ENCODE measurements at places on chromosomes 1 and 21.

DNA sequence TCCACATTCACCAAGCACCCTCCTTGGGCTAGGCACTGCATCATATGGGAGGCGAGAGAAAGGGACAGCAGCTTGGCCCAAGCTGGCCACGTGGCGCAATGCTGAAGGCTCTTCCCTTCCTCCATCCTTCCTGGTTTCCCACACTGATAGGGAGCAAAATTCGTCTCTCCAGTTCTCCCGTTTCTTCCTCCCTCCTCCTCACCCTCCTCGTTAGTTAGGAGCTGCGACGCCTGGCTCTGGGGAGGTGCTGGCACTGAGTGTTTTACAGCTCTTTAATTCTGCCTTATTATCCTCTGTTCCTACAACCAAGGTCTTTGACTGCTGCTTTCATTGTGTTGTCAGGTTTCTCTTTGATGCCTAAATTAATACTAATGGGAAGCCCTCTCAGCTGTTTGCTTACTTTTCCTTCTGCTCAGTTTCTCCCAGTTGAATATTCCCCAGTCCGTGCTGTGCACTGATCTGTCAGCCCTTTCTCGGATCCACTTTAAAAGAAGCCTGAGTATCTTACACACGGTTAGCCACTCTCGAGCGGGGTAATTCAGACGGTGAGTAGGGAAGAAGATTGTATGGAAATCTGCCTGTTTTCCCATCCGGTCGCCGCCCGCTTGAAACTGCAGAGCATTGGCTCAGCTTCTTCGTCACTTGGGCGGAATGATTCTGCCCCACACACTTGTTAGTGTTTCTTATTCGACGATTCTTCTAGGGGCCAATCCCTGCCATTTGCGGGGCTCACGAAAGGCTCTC, 56.2 kb upstream of the SMYD2 start:
- DNase-seq, result no peak

DNA sequence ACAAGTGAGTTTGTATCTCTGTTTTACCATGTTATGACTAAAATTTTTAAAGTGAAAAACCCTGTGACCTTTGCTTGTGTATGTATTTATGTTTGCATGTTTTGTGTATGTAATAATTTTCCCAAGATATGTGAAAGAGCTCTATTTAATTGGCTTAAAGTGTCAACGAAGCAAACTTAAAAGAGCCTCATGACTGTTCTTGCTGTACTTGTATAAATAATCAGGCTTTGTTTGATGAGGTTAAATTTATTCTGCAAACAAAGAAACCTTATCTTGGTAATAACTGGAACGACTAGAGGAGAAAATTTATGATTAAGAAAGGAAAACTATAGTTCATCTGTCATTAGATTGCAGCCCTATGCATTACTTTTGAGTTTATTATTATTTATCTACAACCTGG, 6.6 kb downstream of the GBP7 start:
- DNase-seq, result no peak

- DNase-seq, result no peak
Observed at GRCh38 chr1:59115865-59116264, 181.0 kb upstream of the FGGY start.

- no peak for DNase-seq
Observed at GRCh38 chr1:188427642-188428041, 1598.9 kb downstream of the PLA2G4A start.

- DNase-seq, result no peak
Observed at GRCh38 chr1:66613187-66613586, 79.2 kb downstream of the SGIP1 start.

- no peak for DNase-seq
Observed at GRCh38 chr1:53735681-53736080, 3.3 kb downstream of the GLIS1 start.

GRCh38 chr1:20785907-20786252, 1.2 kb downstream of the HP1BP3 start:
- no peak for DNase-seq

GRCh38 chr1:40895601-40896000, 33.4 kb upstream of the CITED4 start:
- no peak for DNase-seq

- no peak for DNase-seq
Observed at GRCh38 chr1:247054992-247055415, 23.6 kb downstream of the ZNF670 start.

DNA sequence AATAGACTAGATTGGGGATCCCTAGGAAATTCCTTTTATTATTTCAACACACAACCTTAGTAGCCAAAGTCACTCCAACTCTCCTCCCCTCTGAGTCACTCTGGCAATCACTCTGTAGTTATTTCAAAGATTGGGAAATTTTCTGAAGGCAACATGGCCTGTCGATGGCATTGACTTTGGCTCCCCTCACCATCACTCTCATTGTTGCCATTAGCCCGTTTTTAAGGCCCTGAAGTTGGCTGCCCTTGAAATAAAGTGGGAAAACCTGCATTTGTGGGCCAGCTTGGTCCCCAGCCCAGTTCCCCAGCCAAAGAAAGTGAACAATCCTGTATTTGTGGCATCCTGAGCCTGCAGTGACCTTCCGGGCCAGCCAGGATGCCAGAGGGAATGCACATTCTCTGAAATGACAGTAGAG, 52.5 kb downstream of the CDC7 start:
- no peak for DNase-seq

DNA sequence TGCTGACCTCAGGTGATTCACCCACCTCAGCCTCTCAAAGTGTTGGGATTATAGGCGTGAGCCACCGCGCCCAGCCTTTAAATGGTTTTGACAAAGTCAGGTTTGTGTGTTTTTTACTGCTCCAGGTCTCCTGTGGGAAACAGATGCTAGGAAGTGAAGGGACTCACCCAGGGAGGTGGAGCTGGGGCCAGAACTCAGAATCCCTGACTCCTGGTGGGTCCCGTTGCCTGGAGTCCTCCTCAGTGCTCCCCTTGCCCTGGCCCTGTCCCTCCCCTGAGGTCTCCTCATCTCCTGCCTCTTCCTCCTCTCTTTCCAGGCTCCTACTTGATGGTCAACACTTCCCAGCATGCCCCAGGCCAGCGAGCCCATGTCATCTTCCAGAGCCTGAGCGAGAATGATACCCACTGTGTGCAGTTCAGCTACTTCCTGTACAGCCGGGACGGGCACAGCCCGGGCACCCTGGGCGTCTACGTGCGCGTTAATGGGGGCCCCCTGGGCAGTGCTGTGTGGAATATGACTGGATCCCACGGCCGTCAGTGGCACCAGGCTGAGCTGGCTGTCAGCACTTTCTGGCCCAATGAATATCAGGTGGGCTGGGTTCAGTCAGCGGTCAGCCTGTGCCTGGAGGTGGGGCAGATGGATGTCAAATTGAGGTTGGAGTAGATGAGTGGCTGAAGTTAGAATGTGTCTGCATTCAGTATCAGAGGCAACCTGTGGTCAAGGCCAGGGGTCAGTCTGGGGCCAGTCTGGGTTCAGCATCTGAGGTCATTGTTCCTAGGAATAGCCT, 22.1 kb downstream of the PTPRU start:
- no peak for DNase-seq

- DNase-seq, result no peak
Observed at GRCh38 chr1:202046748-202047708, 36.6 kb downstream of the ELF3 start.

GRCh38 chr1:96234299-96234698, 487.3 kb upstream of the PTBP2 start:
- no peak for DNase-seq

GRCh38 chr1:41648844-41649243, 164.4 kb upstream of the EDN2 start:
- no peak for DNase-seq

DNA sequence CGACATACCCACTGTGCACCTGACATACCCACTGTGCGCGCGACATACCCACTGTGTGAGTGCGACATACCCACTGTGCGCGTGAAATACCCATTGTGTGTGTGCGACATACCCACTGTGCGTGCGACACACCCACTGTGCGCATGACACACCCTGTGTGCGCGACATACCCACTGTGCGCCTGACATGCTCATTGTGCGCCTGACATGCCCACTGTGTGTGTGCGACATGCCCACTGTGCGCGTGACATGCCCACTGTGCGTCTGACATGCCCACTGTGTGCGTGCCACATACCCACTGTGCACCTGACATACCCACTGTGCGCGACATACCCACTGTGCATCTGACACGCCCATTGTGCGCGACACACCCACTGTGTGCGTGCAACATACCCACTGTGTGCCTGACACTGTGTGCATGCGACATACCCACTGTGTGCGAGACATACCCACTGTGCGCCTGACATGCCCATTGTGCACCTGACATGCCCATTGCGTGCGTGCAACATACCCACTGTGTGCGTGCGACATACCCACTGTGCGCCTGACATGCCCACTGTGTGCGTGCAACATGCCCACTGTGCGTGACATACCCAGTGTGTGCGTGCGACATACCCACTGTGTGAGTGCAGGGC, 2.5 kb upstream of the RRP1 start:
- DNase-seq, result no peak

GRCh38 chr1:112034277-112034676, 44.8 kb upstream of the KCND3 start:
- no peak for DNase-seq

DNA sequence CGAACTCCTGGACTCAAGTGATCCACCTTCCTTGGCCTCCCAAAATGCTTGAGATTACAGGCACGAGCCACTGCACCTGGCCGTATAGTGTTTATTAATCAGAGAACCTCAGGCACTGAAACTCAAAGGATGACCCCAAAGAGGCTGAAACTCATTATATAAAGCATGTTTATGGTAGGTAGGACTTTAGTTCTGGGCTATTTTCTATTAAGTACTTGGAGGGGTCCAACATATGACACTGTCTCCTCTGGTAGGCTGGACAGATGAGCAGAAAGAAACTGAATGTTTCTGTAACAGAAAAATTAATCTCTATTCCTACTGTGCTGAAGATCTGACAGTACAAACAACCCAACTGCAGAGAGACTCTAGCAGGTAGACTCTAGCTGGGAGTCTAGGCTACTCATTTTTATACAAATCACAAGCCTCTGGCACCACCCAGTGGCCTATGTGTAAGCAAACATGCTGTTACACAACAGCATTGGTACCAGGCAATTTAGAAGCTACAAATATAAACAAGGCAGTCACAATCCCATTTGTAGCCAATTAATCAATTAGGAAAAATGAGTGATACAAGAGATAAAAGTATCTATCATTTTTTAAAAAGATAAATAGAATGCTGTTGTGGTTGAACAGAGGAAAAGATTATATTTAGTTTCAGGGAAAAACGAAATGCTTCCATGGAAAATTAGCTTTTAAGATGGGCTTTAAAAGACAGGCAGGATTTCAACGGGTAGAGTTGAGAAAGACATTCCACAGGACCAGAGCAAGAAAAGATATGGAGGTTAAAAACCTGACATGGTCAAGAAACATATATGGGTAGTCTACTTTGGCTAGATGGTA, 10.4 kb downstream of the DCAF8 start:
- peak; percentile 19 for DNase-seq

- DNase-seq, result no peak
Observed at GRCh38 chr21:28421716-28422524, 570.8 kb downstream of the LTN1 start.

- no peak for DNase-seq
Observed at GRCh38 chr1:186670297-186671135, 9.7 kb downstream of the PTGS2 start.

DNA sequence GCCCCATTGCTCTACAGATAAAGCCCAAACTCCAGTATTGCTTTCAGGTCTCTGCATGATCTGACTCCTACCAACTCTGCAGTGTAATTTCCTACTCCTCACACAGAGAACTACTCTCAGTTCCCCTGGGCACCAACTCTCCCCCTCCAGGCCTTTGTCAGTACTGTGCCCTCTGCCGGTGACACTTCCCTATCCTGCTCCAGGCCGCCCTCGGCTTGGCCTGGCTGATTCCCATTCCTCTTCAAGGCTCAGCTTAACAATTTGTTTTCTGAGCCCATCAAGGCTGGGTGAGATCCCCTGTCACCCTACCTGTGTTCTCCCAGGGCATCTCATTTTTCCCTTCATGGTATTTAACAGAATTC, 2.6 kb downstream of the SLAMF8 start:
- no peak for DNase-seq

GRCh38 chr21:44499211-44499560, 40.8 kb downstream of the KRTAP10-1 start:
- DNase-seq, result no peak

GRCh38 chr1:99648107-99648506, 2.2 kb downstream of the PALMD start:
- DNase-seq, result no peak

- DNase-seq, result no peak
Observed at GRCh38 chr1:147892731-147893214, 9.8 kb upstream of the GJA8 start.

DNA sequence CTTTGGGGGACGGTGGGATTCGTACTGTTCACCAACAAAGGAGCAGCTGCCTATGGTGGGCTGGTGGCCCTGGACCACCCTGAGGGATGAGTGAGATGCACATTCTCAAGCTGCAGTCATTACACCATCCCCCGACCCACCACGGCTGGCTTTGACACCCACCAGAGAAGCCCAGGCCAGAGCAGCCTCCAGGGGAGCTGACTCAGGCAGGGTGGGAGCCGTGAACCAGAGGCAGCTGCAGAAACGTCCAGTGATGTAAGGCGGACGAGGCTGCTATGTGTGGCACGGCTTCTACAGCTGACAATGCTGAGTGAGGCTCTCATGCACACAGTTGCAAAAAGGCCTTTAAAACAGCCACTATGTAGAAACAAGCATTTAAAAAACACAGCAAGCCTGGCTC, 40.1 kb downstream of the CHAF1B start:
- no peak for DNase-seq

GRCh38 chr1:164767752-164768402, 208.9 kb downstream of the PBX1 start:
- no peak for DNase-seq

GRCh38 chr1:220754212-220754917, 6.2 kb downstream of the MTARC2 start:
- no peak for DNase-seq

- DNase-seq, result no peak
Observed at GRCh38 chr1:8351693-8352470, 34.0 kb downstream of the SLC45A1 start.

DNA sequence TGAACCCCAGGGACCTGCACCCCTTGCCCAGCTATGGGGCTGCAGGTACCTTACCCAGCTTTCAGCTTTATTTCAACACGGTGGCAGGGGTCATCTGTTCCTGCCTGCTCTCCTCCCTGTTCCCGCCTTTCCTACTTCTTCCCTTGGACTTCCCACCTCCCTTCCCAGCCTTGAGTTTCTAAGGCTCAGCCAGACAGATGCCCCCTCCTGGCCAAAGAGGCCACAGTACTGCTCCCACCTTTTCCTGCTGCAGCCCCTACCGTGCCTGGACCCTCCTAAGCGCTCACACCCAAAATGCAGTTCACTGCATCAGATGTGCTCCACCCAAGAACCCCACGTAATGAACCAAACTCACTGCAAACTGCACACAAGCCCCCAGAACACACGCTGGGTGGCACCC, 7.7 kb downstream of the NOC2L start:
- DNase-seq, result no peak

DNA sequence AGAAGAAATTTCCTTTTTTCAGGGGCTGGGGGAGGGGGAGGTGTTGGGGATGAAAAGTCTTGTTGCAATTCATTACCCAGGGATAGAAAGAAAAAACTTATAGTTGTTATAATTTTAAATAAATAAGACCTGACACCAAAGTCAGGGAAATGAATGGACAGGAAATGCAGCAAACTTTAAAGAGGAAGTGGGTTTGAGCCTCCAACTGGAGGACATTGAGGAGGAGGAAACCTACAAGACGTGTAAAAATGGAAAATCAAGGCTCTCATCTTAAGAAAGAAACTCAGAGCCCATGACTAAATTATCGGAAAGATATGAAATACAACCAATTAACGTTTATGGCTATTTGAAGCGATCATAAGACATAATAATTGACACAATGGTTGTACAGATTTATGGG, 54.4 kb downstream of the NIBAN1 start:
- no peak for DNase-seq

Measured in stimulated activated CD8-positive, alpha-beta memory T cell treated with anti-CD3 and anti-CD28 coated beads, Interleukin-2, amount 100 ng/mL, for 1 hour (primary cell).